SK-N-SH (cell line): ENCODE measurements at places on chromosomes 12 and 14.

DNA sequence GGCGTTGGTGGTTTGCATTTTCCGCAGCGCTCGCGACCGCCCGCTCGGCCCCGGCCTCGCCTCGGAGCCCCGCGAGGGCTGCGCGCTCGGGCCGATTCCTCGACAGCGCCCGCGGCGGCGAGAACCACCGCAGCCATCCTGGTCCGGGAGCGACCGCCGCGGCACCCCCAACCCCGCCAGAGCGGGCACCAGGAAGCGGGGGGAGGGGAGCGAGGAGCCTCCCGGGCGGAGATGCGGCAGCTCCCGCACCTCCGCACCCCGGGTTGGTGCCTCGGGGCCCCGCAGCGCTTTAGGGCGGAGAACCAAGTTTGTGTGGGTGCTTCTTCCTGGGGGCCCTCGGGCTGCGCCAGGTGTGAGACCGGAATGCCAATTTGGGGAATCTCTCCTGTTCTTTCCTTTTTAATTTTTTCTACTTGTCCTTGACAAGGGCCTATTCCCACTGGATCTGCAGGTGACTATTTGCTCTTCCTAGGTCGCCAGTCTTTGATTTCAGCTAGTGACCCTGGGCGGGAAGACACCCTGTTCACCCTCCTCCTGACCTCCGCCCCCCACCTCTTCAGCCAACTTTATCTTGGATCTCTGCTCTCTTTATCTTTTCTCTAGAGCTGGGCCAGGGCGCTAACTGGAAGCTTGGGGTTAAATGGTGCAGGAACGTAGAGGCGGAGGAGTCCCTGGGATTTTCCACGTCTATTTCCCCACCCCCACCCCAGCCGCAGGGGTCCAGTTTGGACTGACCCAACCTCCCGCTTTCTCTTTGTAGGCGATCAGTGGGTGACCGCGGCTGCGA is at the start of gene SOCS2:
SOCS2 (plus strand) TSS at position 751 of the 787 bp plus-strand sequence. CDS start 223 bp downstream, outside the sequence.
- DNase-seq, result peak; percentile 84

GRCh38 chr14:24430143-24430681 is 458 bp downstream of the KHNYN start:
- peak; percentile 93 for DNase-seq

GRCh38 chr12:15171012-15171655 is 50.1 kb downstream of the RERG start:
- no peak for DNase-seq

- peak; percentile 63 for DNase-seq
Observed at GRCh38 chr12:107478881-107479280, 206.7 kb upstream of the PWP1 start.

GRCh38 chr14:65299826-65300225 is 112.7 kb upstream of the FUT8 start:
- no peak for DNase-seq

DNA sequence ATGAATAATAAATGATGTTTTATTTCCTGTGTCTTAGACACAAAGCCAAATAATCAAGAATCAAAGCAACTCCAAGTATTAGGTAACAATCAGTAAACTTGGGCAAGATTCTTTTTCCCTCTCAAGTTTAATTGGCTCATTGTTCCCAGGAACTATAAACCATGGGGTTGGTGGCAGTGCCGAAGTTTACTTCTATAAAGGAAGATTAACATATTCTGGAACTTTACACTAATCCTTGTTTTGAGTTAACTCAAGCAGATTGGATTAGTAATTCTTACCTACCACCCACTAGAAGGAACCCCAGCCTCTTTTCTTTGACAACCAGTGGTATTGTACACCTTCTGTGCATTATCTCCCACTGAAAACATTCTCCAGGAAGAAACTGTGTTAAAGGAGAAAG is 197.1 kb downstream of the EXOC5 start:
- no peak for DNase-seq

- DNase-seq, result no peak
Observed at GRCh38 chr14:54207476-54208462, 189.0 kb upstream of the CDKN3 start.

DNA sequence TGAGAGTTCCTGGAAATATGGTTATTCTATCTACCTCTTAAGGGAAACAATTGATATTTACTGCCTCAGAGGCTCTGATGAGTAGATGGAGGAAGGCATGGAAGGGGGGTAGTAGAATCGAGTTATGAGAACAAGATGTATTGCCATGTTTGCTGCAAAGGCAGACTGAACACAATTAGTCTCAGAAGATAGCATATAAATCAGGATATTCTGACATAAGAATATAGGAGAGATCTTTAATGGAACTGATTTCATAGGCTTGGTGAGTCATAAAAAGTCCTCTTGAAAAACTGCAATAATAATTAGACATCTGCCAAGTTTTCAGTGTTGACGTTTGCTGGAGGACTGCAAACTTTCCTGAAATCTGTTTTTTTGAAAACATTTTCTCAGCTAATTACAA is 636.1 kb downstream of the TMTC2 start:
- no peak for DNase-seq

DNA sequence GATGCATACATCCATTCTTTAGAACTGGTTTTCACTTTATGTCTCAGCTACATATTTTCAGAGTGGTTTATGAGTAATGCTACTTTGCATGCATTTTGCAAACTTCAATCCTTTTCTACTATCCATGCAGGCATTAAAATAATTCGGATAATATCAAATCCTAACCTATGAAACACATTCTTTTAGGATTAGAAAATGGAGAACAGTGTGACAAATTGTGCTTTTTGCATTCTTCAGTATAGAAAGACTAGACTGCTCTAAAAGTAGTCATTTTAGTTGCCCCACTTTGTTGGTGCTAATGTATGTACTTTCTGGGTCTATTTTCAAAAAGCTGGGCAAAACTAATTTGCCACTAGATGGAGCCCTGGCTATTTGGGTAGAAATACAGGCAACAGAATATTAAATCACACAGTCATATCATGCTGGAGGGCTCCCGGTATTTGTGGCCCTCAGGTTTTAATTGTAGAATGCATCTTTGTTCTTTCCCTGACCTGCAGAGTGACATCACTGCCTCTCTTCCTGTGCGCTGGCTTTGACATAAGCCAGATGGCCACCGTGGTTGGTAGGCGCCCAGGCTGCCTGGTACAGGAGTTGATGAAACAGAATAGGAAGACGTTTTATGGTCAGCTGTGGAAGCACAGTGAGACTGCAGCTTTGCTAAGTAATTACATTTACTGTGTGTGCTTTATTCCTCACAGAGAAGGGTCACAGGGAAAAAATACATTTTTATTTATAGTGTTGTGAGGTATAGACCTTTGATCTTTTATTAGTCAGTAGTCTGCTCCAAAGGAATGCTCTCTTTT is 28.1 kb downstream of the MSRB3 start:
- DNase-seq, result peak; percentile 57

GRCh38 chr14:21241218-21241819 is 27.9 kb downstream of the HNRNPC start:
- DNase-seq, result no peak

DNA sequence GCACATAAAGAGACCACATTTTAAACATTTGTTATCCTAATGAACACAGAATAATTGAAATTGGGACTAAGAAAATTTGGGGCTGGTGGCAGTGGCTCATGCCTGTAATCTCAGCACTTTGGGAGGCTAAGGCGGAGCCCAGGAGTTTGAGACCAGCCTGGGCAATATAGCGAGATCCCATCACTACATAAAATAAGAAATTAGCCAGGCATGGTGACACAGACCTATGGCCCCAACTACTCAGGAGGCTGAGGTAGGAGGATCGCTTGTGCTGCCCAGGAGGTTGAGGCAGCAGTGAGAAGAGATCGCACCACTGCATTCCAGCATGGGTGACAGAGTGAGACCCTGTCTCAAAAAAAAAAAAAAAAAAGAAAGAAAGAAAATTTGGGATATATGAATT is 59.7 kb downstream of the CPM start:
- no peak for DNase-seq

- DNase-seq, result peak; percentile 15
Observed at GRCh38 chr12:65123435-65124063, 2.4 kb upstream of the WIF1 start.

DNA sequence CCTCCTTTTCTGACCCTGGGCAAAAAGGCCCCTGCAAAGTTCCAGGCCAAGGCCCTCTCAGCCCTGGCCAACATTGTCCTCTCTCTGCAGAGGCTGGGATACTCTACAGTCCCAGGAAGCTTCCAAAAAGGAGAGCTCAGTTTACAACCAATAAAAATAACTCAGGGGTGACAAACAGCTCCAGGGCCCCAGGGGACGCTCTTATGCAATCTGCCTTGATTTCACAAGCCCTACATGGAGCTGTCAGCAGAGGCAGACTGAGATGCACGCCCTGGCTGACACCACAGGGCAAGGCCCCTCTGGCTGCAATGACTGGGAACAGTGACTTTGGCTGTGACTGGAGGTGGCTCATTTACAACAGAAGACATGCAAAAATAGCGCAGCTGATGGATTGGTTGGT is 129.0 kb upstream of the MED13L start:
- DNase-seq, result no peak

GRCh38 chr12:39627914-39628313 is 8.3 kb upstream of the ABCD2 start:
- no peak for DNase-seq

DNA sequence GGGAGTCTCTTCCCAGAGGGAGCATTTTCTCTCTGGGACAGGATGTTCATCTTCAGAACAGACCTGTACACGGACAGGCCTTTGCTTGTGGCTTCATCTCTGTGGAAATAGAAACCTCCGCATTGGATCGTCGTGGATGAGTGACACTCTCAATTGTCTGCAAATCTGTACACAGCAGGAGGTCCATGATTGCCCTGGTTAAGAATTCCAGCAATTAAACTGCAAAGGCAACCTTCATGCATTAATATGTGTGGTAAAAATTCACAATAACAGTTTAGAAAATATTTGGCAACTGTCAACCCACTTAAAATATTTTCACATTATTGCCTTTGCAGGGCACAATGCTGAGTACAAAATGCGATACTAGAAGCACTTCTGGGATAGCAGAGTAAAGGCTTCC is 149.8 kb upstream of the SFSWAP start:
- no peak for DNase-seq

DNA sequence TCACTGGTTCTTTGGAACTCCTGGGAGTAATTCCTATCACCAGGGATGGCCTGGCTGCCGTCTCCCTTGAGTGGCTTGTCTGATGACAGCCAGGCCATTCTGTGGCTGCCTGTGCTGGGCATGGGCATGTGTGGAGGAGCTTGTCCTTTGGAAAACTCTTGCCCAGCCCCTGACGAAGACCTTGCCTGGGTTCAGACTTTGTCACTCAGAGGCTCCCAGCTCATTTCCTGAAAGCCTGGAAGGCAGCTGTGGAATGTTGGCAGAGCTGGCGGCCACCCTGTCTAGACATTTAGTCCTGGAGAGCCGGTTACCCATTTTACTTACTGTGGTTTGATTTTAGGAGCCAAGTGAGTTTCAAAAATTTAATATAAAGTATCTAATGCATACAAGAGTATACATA is 34.0 kb downstream of the TUNAR start:
- no peak for DNase-seq
